GM12864 (cell line): ENCODE measurements at places on chromosomes 4 and X.

GRCh38 chr4:185512516-185512915 lies 22.8 kb downstream of the PDLIM3 start:
- DNase-seq, result no peak

DNA sequence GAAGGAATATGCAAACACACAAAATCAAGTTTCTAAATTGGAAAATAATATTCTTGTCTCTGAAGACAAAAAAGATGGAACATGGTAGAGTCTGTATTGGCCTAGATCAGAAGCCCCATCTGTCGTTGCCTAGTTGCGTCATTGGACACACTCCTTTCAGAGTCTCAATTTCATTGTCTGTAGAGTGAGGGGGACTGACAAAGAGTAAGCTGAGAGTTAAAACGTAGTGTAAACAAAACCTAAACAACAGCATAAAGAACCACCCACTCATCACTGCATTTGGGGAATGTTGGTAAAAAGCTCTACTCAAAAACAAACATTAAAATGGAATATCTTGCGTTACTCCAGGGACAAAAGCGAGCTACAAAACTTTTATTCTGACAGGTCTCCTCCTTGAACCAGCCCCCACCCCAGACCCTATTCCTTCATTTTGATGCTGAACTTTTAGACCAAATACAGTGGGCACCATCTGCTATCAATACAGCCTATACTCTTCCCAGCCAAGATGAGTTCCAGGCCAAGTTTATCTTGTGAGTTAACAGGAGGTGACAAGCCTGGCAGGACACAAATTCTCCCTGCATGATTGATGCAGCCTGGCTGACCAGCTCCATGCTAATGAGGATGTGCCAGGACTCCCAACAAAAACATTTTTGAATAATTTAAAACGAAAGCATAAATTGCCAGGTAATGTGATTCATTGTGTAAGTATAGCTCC lies 125.2 kb downstream of the COL25A1 start:
- DNase-seq, result no peak

GRCh38 chr4:129218360-129218759 lies 122.4 kb downstream of the C4orf33 start:
- DNase-seq, result no peak

- no peak for DNase-seq
Observed at GRCh38 chrX:81957900-81958545, 756.1 kb downstream of the SH3BGRL start.

DNA sequence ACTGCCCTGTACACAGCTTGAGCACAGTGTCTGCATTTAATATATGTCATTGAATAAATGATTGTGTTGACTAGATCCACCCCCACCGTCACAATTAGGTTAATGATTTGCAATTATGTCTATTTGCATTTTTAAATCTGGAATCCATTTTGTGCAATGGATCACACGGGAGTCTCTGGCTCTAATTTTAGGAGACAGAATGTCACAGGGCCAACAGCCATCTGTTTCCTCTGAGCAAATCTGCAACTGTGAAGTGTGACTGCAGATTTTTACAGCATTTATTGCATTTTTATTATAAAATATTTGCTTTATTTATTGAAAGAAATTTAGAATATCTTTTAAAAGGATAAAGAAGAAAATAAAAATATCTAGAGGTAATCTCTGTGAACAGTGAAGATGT lies 316.8 kb downstream of the HS3ST1 start:
- no peak for DNase-seq

DNA sequence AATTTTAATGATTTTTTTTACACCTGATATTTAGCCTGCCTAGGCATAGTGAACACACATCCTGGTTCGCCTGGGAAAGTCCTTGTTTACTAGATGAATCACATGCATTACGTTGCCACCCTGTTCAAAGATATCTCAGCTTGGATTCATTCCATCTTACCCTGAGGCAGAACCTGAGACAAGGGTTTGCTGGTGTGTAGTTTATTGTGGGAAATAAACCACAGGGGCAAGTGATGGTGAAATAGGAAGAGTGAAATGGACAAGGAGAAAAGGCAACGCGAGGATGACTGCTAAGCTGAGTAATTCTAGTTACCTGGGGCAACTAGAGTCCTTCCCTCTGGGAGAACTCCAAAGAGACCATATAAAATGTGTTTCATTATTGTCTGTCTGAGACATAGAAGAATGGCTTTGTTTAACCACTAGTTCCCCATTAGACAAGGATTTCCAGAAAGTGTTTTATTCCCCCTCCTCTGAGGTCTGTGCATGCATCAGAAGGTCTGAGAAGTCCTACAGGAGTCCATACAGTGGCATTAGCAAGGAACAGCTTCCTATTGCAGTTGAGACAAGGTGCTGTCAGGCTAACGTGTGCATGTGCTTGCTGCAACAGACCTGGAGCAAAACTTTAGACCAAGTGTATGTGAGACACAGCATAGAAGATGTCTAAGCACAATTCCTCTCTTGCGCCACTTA lies 797.3 kb upstream of the FRG1 start:
- DNase-seq, result no peak

DNA sequence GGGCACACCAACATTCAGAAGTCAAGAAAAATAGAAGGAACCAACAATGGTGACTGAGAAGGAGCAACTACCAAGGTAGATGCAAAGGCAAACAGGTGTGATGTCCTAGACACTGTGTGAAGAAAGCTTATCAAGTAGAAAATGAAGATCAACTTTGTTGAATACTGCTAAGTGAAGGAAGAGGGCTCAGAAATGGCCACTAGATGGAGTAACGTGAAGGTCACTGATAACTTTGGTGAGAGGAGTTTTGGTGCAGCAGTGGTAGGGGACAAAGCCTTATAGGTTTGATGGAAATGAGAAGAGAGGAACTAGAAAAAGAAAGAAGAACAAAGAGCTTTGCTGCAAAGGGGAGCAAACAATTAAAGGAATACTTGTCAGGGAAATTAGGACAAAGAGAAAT lies 23.5 kb downstream of the OTC start:
- DNase-seq, result no peak

- no peak for DNase-seq
Observed at GRCh38 chrX:141467442-141467841, 117.1 kb downstream of the SPANXA1 start.

- no peak for DNase-seq
Observed at GRCh38 chr4:74367656-74368290, 2.8 kb downstream of the EREG start.
